Motor neuron (in vitro differentiated cells): ENCODE measurements at places on chromosomes 2 and 18. TPM values are rescaled to one million over a fixed set of nuclear protein-coding genes. Genes with fewer than 3 reads are reported as not detected.

DNA sequence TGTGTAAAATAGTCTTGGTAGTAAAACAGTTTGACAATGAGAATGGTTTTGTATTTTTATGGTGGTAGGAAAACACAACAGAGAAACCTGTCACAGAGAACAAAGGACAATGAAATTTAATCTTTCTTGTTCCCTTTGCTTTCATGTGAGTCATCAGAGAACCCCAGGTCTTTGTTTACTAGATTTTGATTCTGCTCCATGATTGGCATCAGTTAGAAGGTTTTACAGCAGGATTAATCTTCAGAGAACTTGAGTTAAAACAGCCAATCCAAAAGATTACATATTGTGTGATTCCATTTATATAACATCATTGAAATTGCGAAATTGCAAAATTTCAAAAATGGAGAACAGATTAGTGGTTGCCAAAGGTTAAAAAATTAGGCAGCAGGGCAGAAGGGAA, 2.5 kb downstream of the APLF start:
- no peak for ATAC-seq

DNA sequence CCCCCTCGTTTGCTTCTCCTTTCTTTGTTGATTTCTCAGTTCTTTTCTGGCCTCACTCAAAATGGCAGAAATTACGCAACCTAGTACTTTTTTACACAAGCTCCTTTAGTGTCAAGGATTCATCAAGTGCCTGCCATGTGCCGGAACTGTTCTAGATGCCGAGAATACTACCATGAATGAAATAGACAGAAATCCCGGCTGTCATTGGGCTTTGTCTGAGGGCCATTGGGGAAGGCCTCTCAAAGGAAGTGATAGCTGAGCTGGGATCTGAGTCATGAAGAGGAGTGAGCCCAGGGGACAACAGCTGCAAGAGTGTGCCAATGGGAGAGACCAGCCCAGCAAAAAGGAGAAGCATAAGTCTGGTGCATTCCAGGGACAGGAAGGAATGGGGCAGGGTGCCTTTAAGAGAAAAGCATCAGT, 34.3 kb upstream of the PPP1CB start:
- ATAC-seq, result peak; percentile 64

DNA sequence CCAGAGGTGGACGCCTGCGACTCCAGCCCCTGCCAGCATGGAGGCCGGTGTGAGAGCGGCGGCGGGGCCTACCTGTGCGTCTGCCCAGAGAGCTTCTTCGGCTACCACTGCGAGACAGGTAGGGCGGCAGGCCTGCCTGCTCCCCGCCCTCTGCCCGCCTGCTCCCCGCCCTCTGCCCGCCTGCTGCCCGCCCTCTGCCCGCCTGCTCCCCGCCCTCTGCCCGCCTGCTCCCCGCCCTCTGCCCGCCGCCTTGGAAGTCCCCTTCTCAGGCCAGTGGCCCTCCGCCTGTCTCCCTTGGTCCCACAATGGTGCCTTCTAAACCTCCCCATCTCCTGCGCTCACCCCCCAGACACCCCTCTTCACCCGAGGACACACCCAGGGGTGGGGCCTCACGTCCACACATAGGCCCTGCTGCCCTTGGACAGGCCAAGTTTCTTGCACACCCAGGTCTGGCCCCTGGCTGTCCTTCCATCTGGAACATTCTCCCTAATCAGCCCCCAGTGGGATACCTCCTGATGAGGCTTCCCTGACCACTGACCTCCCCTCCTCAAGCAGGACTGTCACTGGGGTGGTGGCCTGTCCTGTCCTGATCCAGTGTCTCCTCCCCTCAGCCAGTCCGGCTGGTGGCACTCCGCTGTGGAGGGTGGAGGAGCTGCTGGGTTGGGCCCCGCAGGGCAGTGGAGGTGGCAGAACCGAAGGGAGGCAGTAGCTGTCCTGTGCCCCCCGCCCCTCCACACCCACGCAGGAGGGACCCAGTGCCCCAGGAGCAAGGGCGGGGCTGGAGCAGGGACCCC, 37.9 kb downstream of the MTERF4 start:
- ATAC-seq, result no peak

SULT1C4 gene
- 1.6 and 1.9 TPM in 2 replicates for total RNA-seq

DNA sequence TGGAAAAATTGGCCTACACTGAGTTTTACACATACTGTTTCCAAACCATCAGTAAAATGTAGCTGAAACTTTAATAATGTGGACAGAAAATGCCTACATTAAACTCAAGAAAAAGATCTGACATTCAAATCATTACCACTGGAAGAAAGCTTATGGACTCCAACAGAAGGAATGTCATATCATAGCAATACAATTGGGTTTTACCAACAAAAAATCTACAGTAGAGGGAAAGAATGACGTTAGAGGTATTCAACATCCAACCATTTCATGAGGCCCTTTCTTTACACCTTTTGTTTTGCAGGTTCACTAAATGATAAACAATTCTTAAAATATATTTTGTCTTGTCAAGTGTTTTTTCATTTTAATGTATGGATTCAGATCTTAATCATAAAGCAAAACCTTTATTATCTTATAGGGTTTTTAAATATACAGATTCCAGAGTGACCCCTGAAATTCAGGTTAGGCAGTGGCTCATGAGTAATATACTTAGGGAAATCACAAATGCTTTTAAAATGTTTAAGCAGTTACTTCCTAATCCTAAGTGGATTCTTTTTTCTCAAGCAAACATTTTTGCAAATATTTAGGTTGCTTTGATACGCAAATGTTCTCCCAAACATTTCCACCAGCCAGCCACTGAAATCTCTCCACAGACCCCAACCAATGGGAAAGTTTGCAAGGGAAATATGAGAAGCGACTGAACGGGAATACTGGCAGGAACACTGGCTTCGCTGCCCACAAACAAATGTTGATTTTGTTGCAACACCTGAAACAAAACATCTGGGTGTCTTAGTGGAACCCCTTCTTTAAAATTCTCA, 168.7 kb downstream of the TCF4 start:
- no peak for ATAC-seq

DNA sequence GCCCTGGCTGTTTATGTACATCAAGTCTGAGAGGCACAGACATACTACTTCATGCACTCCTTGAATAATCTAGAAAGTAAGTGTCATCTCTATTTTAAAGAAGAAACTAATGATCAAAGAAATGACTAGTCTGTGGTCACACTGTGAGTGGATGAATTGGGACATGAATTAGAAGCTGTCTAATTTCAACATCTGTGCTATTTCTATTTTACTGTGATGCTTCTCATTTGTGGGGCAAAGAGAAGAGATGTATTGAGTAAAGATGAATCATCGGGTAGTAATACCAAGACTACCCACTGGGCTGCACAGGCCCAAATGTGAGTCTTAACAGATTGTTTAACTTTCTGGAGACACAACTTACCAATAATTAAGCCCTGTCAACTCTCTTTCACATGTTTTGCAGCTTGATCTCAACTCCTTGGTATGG, 42.4 kb upstream of the MTIF2 start:
- no peak for ATAC-seq

CYP27C1 gene
- total RNA-seq, result 0.18 and 1.6 TPM in 2 replicates

- no peak for ATAC-seq
Observed at GRCh38 chr2:241996100-241996499, 126.6 kb downstream of the RTP5 start.

GRCh38 chr2:217430916-217431576, 571.2 kb upstream of the TNP1 start:
- no peak for ATAC-seq

- ATAC-seq, result no peak
Observed at GRCh38 chr18:23311351-23312121, 141.6 kb upstream of the RIOK3 start.
